Transverse colon (tissue), 4 donors: ENCODE measurements at places on chromosomes 5 and 9.

GRCh38 chr9:132301521-132301920 is 53.3 kb downstream of the SETX start:
- no peaks in the 10 kb centered on the region for H3K27me3 ChIP-seq
- H3K36me3 ChIP-seq: peaks cover 66% of the 10 kb centered on the region
- H3K27ac ChIP-seq: no peak overlapping the region
- H3K4me1 ChIP-seq: no peaks in the 10 kb centered on the region
- no peak overlapping the region for H3K4me3 ChIP-seq
- DNase-seq: no peak

- no peaks in the 10 kb centered on the region for H3K27me3 ChIP-seq
- H3K4me1 ChIP-seq: peaks cover 94% of the 10 kb centered on the region
- DNase-seq: no peak
- no peak overlapping the region for H3K4me3 ChIP-seq
- H3K27ac ChIP-seq: no peak overlapping the region
Observed at GRCh38 chr5:57184322-57184721, 10.5 kb downstream of the GPBP1 start.

GRCh38 chr9:108400297-108400696 is 455.5 kb downstream of the ACTL7B start:
- H3K36me3 ChIP-seq: no peaks in the 10 kb centered on the region
- H3K4me1 ChIP-seq: no peaks in the 10 kb centered on the region
- no peak overlapping the region for H3K4me3 ChIP-seq
- no peaks in the 10 kb centered on the region for H3K27me3 ChIP-seq

- peaks cover 15% of the 10 kb centered on the region for H3K4me1 ChIP-seq
- H3K36me3 ChIP-seq: no peaks in the 10 kb centered on the region
- no peak overlapping the region for H3K27ac ChIP-seq
- peak; percentile 40 for DNase-seq
Observed at GRCh38 chr9:120583958-120584369, 4.0 kb upstream of the CDK5RAP2 start.

GRCh38 chr5:112686675-112687074 is 51.0 kb upstream of the APC start:
- H3K4me1 ChIP-seq: no peaks in the 10 kb centered on the region
- H3K4me3 ChIP-seq: no peak overlapping the region
- H3K27ac ChIP-seq: no peak overlapping the region

GRCh38 chr5:35415309-35415708 is 185.0 kb upstream of the PRLR start:
- H3K36me3 ChIP-seq: no peaks in the 10 kb centered on the region
- DNase-seq: no peak
- no peak overlapping the region for H3K4me3 ChIP-seq
- no peak overlapping the region for H3K27ac ChIP-seq

DNA sequence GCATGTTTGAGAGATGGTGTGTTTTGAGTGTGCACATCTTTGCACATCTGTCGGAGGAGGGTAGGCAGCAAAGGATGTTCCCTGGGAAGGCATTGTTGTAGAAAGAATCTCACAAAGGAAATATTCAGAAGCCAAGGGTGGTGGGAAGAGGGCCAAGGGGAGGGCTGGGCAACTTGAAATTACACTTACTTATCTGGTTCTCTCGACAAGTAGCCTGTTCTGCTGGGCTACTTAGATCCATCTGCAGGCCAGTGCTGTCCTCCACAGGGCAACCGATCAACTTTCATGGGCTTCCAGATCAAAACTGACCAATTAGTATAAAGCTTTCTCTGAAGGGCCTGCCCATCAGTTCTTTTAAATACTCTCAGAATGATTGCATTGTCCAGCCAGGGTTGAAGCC is 495.2 kb downstream of the GADD45G start:
- no peaks in the 10 kb centered on the region for H3K27me3 ChIP-seq
- H3K4me3 ChIP-seq: no peak overlapping the region
- H3K27ac ChIP-seq: no peak overlapping the region
- no peaks in the 10 kb centered on the region for H3K36me3 ChIP-seq
- no peaks in the 10 kb centered on the region for H3K4me1 ChIP-seq

- H3K4me1 ChIP-seq: peaks cover 14% of the 10 kb centered on the region
- DNase-seq: peak; percentile 24
- H3K27ac ChIP-seq: no peak overlapping the region
- no peak overlapping the region for H3K4me3 ChIP-seq
- H3K27me3 ChIP-seq: no peaks in the 10 kb centered on the region
- no peaks in the 10 kb centered on the region for H3K36me3 ChIP-seq
Observed at GRCh38 chr5:68315679-68316271, 100.2 kb downstream of the PIK3R1 start.

DNA sequence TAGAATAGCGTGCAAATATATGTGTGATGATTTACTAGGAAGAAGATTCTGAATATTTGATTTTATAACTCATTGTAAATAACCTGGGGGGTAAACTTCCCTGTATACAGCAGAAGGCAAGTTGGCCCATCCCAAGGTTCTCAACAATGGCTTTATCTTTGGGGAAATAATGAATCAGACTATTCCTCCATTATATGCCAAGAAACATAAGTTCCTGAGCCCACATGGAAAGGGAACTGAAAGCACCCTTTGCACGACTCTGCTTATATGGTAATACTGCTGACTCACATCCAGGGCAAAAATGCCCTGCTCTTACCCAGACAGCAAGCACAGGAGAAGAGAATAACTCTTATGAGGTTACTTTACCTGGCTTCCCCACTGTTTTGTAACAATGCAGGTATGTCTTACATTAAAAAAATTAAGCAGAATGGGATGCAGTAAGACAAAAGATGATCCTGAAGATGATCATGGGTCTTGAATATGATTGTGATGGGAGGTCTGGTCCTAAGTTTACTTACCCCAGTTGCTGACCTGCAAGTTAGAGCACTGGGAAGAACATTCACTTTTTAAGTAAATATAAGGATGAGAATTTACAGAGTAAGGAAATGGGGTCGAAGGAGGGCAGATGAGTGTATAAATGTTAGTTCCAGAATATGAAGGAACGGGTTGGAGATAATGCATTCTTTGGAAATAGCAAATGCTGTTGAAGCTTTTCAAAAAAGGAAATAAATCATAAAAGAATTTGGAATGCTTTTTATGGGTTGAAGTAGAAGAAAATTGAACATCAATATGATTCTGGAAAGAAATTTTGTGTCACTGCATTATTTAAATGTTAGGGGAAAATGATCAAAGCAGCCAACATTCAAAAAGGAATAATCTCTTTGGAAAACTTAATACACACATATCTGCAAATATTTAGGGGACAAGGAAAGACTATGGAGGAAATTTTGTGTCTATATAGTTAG is 428.4 kb upstream of the MPDZ start:
- DNase-seq: no peak
- H3K27me3 ChIP-seq: no peaks in the 10 kb centered on the region
- H3K36me3 ChIP-seq: no peaks in the 10 kb centered on the region
- H3K4me3 ChIP-seq: no peak overlapping the region
- H3K27ac ChIP-seq: no peak overlapping the region

DNA sequence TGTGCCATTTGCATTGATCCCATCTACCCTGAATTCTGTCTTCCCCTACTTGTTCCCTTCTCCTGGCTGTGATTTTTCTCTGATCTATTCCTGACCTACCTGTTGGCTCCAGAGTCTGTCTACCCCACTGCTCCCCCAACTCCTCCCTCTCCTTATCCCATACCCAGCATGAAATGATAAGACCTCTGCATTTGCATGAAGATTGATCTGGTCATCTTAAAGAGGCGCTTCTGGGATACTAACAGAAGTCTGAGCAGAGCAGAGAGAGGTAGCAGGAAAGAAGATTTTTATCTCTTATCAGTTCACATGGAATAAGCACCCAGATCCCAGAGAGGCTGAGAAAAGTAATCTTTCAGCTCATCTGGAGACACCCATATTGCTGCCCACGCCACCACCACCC is 18.3 kb upstream of the GLIPR2 start:
- DNase-seq: no peak
- no peaks in the 10 kb centered on the region for H3K36me3 ChIP-seq
- no peaks in the 10 kb centered on the region for H3K4me1 ChIP-seq

DNA sequence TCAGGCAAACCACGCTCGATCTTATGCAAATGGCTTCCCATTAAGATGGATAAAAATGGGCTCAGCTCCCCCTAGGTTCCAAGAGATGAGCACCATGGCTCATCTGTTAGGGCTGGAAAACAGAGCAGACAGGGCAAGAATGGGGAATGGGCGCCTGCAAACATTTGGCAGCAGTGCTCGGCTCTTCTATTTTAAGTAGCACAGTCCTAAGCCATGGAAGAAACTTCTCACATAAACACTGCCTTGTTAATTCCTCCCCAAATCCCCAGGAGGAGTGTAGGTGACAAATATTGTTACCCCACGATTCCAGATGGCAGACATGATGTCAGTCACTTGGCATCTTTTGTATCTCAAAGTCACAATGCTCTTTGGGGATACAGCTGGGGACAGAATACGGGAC is 221.8 kb downstream of the ICE1 start:
- no peaks in the 10 kb centered on the region for H3K4me1 ChIP-seq
- no peak overlapping the region for H3K27ac ChIP-seq
- H3K36me3 ChIP-seq: no peaks in the 10 kb centered on the region
- no peak for DNase-seq
- H3K4me3 ChIP-seq: no peak overlapping the region
- H3K27me3 ChIP-seq: no peaks in the 10 kb centered on the region

GRCh38 chr5:95670568-95670967 is 12.2 kb downstream of the SPATA9 start:
- no peak overlapping the region for H3K4me3 ChIP-seq
- no peaks in the 10 kb centered on the region for H3K27me3 ChIP-seq
- DNase-seq: no peak
- H3K4me1 ChIP-seq: peaks cover 4% of the 10 kb centered on the region
- peak overlapping the region; percentile 65 for H3K27ac ChIP-seq
